Stimulated activated CD4-positive, alpha-beta T cell treated with anti-CD3 and anti-CD28 coated beads, TNF-alpha, amount 100 ng/mL, for 48 hours (primary cell): ENCODE measurements at places on chromosomes 6 and 20.

GRCh38 chr6:163264662-163265035, 149.9 kb upstream of the QKI start:
- no peak for DNase-seq

DNA sequence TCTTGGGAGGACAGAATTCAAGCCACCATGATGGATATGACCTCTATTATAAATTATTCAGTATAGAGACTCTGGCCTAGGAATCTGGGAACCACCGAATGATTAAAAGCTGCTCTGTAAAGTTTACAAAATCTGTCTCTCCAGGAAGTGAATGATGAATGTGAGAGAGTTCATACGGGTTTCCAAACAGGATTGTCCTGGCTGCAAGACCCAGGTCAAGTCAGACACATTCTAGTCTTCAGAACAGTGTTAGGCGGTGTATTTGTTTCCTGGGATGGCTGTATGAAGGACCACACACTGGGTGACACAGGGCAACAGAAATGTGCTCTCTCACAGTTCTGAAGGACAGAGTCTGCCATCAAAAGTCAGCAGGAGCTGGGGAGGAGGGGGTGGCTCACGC, 222.4 kb downstream of the ZNF217 start:
- no peak for DNase-seq

- no peak for DNase-seq
Measured at GRCh38 chr20:38536310-38536709, 44.7 kb upstream of the ADIG start.

GRCh38 chr6:6610031-6610591, 21.6 kb downstream of the LY86 start:
- no peak for DNase-seq

DNA sequence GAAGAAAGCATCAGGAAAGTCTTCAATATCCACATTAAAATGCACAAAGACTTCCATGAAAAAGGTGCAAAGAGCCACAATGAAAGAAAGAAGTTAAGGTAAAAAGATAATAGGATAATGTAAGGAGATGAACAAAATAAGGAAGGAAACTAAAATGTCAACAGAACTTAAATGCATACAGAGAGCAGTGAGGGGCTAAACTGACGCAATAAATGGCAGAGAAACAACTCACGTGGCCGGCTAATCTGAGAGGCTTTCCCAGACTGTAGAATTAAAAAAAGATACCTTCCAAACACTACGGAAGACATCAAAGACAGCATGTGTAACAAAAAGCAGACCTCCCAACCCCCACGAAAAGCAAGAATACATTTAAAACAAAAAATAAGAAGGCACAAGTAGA, 73.7 kb downstream of the GMDS start:
- DNase-seq: no peak

DNA sequence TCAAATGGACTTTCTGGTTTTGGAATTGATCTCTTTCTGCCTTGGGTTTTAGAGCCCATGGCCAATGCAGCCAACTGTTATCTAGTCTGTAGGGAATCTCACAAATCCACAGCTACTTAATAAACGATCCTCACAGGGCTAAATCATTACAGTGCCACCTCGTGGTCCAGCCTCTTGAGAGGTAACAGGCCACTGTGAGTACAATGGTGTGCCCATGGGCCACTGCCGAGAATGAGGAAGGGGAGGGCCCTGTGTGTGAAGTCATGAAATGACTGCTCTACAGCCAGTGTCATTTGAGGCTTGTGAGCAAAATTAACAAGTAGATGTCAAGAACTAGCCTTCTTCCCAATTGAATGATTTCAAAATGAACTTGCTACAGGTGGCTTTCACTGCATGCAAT, 54.3 kb upstream of the GMPR start:
- DNase-seq: no peak

DNA sequence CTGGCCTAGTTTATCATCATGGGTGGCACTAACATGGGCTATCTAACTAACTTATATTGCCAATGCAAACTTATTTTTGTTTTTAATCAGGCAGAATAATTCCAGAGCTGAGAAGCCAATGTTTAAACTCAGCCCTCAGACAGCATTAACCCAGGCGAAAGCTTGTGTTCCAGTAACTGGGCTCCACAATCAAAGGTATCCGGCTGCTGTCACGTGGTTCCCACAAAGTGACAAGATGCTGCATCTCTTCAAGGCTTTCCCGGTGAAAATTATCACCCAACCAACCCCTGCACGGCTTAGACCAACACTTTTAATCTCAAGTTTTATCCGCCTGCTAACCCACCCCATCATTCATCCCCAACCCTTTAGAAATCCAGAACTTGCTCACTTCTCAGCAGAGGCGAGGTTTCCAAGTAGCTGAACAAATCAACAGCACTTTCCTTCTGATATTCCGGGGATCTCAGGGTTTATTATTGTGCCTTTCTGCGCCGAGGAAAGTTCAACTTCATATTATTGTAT, 885 bp downstream of the MTCL3 start:
- DNase-seq: no peak

GRCh38 chr20:51566594-51566993, 24.1 kb upstream of the NFATC2 start:
- DNase-seq: no peak

GRCh38 chr20:34952671-34953070, 2.9 kb downstream of the GSS start:
- no peak for DNase-seq

DNA sequence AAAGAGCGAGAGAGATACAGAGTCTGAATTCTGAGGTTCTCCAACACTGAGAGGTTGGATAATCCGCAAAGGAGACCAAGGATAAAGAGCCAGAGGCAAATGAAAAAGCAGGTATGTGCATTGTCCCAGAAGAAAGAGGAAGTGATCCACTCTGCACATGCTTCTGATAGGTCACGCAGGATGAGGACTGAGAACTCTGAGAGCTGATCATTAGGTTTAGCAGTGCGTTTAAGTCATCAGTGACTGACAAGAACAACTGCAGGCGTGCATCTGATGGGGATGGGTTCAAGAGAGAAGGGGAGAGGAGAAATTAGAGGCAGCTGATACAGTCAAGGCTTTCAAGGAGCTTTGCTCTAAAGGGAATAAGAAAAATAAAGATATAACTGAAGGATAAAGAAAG, 301.2 kb upstream of the SGK1 start:
- no peak for DNase-seq

DNA sequence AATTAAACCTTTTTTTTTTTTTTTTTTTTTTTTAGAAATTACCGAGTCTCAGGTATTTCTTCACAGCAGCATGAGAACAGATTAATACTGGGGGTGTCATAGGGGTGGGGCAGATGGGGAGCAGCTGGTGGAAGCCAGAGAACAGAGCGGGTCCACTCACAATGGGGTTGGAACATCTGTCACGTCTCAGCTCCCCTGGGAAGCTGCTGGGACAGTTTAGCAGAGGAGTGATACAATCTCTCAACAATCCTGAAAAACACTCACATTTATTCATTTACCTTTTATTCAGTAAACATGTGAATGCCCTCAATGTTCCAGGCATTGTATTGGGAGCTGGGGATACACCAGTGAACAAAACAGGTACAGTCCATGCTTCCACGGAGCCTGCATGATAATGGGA, 162.2 kb downstream of the SMOC2 start:
- DNase-seq: no peak

DNA sequence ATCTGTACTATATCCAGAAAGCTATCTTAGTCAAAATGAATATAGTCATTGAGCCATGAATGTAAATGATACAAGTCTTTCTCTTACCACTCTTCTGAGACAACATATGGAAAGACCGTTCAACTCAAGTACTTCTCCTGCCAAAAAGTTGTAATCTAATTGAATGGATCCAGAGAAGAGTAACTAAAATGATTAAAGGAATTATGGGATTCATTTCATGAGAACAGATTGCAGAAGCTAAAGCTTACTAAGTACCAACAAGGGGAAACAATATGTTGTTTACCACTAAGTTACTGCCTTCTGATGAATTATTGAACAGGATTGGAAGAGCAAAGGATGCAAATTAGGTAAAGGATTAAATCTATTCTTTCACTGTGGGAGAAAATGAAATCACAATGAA, 2.0 kb upstream of the LGSN start:
- no peak for DNase-seq

- no peak for DNase-seq
Measured at GRCh38 chr6:42367353-42368011, 84.2 kb downstream of the TRERF1 start.

- DNase-seq: no peak
Measured at GRCh38 chr20:15609921-15610320, 963.3 kb downstream of the KIF16B start.

DNA sequence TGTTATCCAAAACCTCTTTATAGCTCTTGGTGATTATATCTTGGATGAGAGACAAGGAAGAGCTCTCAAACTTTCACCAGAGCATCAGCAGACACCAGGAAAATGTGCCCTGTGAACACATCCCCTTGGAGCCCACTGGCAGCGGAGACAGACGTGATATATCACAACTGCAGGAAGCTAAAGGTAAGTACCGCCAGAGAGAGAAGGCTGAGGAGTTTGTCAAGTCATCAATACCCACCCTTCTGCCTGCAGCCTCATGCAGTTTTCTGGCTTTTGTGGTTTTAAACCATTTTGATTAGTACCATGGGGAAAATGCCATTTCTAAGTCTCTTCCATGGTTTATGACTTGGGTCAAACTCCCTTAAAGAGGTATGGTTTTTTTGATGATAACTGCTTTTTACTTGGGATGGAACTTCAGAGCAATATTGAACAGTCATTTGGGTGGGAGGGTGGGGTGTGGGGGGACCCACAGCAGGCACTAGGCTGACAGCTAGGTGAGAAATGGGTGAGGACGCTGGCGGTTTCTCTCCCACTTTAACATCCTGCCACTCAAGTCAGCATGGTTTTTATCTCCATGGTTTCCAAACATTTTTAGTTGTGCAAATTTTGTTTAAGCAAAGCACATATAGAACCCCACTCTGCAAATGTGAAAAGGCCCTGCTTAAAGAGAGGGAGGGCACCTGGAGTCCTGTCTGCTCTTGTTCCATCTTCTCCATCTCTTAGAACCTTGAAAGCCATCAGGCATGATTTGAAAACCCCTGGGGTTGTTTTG, 108.4 kb downstream of the SCML4 start:
- DNase-seq: no peak

- no peak for DNase-seq
Measured at GRCh38 chr20:52823303-52823702, 148.9 kb upstream of the TSHZ2 start.

GRCh38 chr6:117417851-117418250, 7.9 kb downstream of the ROS1 start:
- DNase-seq: no peak

GRCh38 chr6:30112402-30112994, 392 bp downstream of the TRIM31 start:
- no peak for DNase-seq

GRCh38 chr6:38524436-38525145, 115.1 kb downstream of the BTBD9 start:
- DNase-seq: no peak

DNA sequence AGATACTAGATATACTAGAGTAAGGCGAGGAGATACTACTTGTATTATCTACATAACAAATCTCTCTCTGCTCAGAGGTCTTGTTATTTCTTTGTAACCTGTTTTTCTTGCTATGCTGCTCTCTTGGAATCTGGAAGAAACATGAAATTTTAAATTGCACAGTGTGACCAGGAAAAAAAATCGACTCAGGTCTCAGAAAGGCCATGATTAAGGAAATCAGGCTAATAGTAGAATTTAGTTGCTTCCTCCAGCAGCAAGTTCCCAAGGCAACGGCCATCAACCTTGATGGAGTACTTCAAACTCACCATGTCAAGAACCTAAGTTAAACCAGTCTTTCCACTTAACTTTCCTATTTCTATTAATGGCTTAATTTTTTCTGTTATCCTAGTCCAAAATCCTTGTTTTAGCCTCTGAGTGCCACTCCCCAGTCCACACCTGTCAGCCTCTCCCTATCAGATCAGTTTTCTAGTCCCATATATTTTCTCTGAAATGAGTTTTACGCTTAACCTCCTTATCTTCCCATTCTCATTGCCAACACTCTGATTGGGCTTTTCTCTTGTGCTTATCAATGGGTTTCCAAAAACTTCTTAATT, 87.7 kb upstream of the BEND3 start:
- no peak for DNase-seq

DNA sequence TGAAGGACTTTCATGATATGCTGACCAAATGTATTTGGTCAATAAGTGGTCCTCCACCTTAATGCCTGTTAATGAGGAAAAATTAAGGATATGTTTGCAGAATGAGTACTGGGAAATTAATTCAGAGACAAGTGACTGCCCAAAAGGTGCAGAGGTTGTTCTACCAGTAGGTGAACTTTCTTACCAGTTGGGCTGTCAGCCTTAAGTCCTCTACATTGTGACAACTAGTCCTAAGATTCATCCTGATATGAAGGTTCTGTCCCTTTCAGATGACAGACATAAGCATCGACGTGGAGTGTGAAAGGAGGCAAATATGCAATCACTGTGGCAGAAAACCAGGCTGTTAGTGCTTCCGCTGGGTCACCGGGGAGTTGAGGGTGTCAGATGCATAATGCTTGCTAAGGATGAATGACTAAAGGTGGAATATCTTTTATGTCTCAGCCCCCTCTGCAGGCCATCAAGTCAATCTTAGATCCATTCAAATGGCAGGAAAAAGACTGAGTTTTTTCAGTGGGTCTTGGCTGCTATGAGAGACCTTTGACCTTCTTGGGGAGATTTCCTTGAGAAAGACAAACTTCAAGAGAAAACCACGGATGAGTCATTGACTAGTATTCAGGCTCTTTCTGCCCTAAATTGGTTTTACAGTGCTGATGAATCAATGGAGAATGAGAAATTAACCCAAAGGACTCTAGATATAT, 226.0 kb downstream of the TPBG start:
- DNase-seq: no peak

- DNase-seq: no peak
Measured at GRCh38 chr6:158757753-158758090, 61.4 kb downstream of the EZR start.

GRCh38 chr20:36481380-36482043, 59.8 kb upstream of the MYL9 start:
- no peak for DNase-seq

DNA sequence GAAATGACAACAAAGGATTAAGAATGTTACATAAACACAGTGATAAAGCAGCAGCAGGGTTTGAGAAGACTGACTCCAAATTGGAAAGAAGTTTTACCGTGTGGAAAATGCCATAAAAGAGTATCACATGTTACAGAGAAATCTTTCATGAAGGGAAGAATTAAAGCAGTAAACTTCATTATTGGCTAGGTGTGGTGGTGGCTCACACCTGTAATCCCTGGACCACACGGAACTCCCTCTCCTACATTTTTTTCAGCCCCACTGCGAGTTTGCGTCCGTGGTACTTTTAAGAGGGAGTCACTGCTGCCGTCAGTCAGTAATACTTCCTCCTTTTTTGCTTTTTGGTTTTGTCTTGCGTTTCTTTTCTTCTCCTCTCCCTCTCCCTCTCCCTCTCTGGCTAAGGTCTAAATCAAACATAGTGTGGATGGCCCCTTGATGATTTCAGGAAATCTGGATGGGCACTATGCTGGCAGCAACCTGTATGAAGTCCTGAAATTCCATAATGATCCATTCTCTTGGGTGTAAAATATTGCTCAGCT, 112.3 kb downstream of the MAN1A1 start:
- no peak for DNase-seq
